DMS53 (cell line): ENCODE measurements at places on chromosomes 16 and 17.

- no peak for DNase-seq
These were observed 1.4 kb upstream of the MILR1 start for GRCh38 chr17:64447526-64447925.

DNA sequence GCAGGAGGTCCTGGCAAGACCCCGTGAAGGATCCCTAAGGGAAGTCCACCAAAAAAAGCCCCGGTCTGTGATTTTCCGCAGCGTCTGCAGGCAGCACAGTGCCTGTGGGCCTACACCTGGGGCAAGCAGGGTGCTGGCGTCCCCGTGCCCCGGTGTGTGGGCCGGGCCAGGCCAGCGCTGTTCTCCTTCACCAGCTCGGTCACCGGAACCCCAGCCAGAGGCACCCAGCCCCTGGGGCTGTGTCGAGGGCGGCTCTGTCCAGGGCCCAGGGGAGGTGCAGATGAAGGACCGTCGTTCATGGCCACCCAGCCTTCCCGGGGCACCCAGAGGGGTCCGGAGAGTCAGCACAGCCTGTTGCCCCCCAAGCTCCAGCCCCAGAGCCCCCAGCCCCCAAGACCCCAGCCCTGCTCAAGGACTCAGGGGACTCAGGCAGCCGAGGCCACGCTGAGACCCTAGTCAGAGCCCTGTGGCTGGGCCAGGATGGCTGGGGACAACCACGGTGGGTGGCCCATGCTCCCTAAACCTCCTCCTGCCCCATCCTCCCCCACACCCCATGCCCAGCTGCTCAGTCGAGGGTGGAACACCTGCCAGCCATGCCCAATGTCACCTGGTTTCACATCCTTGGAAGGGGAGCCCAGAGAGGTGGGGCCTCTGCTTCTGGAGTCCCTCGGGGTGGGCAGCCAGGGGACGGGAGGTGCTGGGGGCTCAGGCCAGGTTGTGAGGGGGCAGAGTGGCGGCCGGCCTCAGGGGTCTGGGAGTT, 5.7 kb upstream of the C1QTNF8 start:
- DNase-seq: no peak

GRCh38 chr16:676913-677312, 1.4 kb downstream of the RHBDL1 start:
- DNase-seq: peak; percentile 89

DNA sequence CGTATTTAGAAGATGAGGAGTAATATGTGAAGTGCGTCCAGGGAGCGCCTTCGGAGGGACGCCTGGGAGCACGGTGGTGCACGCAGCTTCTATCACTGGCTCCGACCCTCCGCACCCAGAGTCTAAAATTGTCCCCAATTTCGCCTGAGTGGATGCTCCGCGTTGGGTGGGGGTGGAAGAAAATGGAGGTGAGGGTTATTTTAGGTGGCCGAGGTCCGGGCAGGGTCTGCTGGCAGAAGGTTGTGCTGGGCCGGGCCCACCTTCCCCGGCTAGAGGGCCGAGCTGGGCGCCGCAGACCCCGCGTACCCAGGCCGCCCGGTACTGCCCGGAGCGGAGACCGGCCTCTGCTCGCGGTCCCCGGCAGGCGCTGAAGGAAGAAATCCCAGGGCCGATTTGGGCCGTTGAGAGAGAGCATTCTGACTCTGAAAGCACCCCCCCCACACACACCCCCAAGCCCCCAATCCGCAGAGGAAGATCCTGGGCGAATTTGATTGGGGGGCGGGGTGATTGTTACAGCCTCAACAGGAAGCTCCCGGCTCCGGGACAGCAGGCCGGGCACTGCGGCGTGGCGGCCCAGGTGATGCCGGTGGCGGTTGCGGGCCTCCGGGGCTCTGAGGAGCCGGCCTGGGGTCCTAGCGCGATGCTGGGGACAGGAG, 3.0 kb downstream of the BAHCC1 start:
- DNase-seq: peak; percentile 71

- no peak for DNase-seq
These were observed 13.7 kb upstream of the KRT23 start for GRCh38 chr17:40951011-40951622.

- DNase-seq: peak; percentile 90
These were observed 105.0 kb downstream of the ZNF778 start for GRCh38 chr16:89322321-89323119.

- no peak for DNase-seq
These were observed 37.3 kb downstream of the SMG6 start for GRCh38 chr17:2266045-2266864.

DNA sequence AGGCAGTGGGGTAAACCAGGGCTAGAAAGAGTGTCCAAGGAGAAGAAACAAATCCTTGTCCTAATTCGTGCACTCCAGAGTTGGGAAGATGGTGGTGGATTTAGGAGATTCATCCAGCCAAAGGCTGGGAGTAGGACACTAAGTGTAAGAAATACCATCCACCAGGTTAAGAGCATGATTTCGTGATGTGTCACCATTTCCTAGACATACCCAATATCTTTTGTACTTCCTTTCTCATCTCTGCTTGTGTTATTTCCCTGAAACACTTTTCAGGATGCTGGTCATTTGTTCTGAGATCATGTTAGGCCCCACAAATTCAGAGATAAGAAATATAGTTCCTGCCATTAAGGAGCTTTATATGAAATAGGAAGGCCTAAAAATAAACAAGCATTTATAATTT, 106.3 kb upstream of the HLF start:
- DNase-seq: no peak

DNA sequence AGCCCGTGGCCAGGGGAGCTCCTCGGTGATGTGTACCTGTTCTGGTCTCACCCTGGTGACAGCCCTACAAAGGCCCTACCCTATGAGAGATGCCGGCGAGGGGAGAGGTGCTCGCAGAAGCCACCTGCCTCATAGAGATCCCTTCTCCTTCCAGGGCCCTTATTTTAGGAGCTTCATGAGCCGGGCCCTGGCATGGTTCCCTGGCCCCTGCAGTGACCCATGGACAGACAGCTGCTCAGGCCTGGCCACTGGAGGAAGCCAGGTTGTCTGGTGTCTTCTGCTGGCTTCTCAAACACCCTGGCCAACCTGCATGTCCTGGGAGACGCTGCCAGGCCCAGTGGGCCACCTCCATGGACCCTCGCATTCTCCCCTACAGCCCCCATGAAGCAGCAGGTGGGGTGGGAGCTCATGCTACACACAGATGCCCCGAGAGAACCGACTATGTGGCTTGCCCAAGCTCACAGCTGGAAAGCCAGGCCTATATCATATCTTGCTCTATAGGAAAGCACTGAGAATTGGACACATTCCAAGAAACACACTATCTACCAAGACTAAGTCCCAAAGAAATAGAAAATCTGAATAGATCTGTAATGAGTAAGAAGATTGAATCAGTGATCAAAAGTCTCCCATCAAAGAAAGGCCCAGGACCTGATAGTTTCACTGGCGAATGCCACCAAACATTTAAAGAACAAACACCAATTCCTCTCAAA, 7.2 kb upstream of the AATK start:
- DNase-seq: no peak

GRCh38 chr16:81457326-81458133, 12.9 kb downstream of the CMIP start:
- no peak for DNase-seq

DNA sequence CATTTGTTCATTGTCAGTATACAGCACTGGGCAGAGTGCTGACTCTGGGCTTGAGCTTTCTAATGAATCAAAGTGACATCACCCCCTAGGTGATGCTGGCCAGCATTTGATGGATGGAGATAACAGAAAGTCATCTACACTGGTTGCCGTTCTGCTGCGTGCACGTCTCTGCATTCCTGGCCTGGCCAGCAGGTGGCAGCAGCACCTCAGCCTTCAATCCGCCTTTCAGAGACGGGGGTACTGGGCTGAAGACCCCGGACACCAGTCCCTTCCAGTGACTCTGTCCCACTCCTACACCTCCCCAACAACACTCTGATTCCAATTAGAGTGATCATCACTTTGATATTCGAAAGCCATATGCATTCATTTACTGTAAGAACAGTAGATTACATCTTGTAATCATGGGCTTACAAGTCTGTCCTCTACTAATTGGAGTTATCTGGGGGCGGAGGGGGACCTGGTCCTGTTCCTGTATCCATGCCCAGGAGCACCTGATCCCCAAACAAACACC, 6.0 kb downstream of the CPSF4L start:
- DNase-seq: peak; percentile 82

DNA sequence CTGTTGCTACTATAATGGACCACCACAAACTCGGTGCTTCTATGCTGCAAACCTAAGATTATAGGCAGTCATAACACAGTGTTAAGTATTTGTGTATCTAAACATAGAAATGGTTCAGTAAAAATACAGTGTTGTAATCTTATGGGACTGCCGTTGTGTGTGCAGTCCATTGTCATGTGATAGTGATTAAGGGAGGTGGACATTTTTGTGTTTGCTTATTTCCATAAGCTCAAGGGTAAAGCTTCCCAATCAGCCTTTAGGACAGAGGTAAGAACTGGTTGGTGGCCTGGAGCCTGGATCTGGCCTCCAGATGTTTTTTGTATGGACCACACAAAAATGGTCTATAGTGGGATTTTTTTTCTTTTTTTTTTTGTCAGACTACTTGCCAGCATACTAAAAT, 29.9 kb downstream of the WWOX start:
- no peak for DNase-seq

- no peak for DNase-seq
These were observed 9.4 kb upstream of the GNA13 start for GRCh38 chr17:65065906-65066305.

DNA sequence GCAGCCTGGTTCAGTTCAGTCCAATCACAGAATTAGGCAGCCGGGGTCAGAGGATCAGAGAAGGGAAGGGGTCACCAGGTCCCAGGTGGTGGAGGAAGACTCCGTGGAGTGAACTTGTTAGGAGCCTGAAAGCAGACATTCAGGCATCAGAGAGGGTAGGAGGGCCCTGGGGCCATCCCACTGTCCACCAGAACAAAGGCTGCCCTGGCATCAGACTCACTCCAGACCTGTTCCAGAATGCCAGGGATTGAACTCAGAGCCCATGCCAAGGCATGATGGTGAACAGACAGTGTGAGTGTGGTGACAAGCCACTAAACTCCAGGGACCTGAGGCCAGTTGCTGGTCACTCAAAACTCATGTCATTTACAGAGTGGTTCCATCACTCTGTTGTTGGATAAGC, 37.6 kb downstream of the B4GALNT2 start:
- no peak for DNase-seq

- peak; percentile 53 for DNase-seq
These were observed 832 bp downstream of the CDK5R1 start for GRCh38 chr17:32487473-32488176.

GRCh38 chr17:50967795-50968194, 101.6 kb upstream of the TOB1 start:
- DNase-seq: no peak

GRCh38 chr16:50717091-50717490, 23.7 kb downstream of the NOD2 start:
- DNase-seq: no peak

DNA sequence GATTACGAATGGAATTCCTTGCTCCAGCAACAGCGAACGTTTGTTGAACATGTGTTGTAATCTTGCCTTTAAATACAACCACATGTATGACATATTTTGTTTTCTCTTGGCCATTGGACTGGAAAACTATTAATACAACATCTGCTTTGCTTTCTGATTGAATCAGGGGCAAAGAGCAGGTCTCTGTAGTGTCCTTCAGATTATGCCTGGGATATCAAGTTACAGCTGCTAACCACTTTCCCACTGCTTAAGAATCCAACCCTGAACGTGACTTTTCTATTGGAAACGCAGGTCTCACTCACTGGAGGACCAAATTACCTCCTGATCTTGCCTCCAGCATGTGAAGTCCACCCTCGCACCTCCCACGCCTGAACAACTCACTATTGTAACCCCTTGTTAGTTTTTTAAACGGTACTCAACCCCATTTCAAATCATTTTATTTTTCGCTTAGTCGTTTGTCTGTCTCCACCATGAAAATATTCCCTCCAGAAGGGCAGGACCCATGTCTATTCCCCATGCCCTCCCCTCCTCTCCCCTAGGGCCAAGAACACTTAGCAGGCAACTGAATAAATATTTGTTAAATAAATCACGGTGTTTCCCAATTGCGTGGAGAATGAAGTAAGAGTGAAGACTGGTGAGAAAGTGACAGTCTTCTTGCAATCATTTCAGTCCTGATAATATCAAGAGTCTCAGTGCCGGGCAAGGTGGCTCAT, 57.4 kb upstream of the MRTFB start:
- DNase-seq: peak; percentile 94

- DNase-seq: no peak
These were observed 92.2 kb upstream of the CPHXL start for GRCh38 chr16:75818491-75818890.

DNA sequence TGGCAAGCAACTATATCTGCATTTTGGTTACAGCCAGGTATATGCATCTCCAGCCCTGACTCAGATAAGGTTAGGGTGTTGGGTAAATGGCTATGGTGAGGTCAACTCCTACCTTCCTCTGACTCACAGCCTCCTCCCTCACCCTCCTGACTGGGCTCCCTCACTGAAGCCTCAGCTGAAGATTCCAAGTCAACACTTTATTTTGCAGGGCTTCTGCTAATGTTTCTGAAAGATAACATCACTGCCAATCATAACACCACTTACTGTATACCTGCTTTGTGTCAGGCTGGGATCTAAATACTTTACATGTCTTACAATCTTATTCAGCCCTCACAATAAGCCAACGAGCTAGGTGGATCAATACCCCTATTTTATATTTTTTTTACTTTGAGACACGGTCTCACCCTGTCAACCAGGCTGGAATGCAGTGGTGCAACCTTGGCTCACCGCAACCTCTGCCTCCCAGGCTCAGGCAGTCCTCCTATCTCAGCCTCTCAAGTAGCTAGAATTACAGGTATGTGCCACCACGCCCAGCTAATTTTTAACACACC, 47.8 kb upstream of the GCSH start:
- DNase-seq: no peak

DNA sequence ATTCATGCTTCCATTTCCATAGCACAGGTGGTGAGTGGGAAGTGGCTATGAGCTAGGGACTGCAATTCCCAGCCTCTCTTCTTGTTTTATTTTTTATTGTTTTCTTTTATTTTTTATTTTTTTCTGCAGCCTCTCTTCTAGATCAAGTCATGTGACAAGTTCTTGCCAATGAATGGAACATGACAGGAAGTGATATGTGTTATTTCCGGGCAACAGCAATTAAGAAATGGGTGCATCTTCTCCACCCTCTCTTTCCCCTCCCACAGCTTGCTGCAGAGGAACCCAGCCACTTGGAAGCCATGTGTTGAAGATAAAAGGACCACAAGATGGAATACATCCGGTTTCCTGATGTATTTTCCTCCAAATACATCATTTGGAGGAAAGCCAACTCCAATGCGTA, 23.6 kb downstream of the IRX5 start:
- no peak for DNase-seq

- DNase-seq: no peak
These were observed 58.0 kb downstream of the ASIC2 start for GRCh38 chr17:33234930-33235685.

DNA sequence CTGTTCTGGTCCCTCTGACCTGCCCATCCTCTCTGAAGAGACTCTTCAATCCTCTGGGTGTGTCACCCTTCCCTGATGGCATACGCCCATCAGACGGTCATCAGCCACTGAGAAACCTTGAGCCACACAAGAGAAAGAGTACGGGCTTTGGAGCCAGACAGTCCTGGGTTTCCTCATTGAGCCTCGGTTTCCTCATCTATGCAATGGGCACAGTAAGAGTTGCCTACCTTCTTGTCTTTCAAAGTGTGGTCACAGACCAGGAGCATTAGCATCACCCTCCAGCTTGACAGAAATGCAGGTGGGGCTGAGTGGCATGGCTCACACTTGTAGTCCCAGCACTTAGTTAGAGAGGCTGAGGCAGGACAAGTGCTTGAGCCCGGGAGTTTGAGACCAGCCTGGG, 26.1 kb upstream of the MEAK7 start:
- no peak for DNase-seq
